HuH-7 (cell line): ENCODE measurements at places on chromosomes 13 and 19.

- DNase-seq, result no peak
Observed at GRCh38 chr19:39846678-39847486, 703 bp upstream of the FBL start.

GRCh38 chr13:28620011-28620830, 38.7 kb upstream of the POMP start:
- DNase-seq, result no peak

- no peak for DNase-seq
Observed at GRCh38 chr13:47114030-47114429, 217.2 kb upstream of the HTR2A start.

DNA sequence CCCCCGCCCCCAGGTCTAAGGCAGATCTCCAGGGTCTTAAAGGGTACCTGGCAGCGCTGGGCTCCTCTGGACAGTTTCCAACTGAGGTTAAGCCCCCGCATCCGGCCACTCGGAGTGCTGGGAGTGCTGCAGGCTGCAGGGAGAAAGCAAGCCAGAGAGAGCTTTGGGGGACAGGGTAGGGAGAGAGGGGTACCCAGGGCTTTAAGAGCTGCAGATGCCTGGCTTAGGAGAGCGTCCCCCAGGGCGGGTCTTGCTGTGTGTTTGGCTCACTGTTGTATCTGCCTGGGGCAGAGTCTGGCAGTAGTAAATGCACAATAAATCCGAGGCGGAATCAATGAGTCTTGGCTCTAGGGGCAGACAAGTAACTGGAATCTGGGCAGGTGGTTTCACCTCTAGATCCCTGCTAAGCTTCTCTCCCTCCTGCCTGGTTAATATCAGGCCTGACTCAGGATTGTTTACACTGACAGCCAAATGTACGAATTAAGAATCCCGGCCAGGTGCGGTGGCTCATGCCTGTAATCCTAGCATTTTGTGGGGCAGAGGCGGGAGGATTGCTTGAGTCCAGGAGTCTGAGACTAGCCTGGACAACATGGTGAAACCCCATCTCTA, 798 bp upstream of the COX6B2 start:
- no peak for DNase-seq

GRCh38 chr19:5179256-5179655, 161.4 kb downstream of the PTPRS start:
- DNase-seq, result no peak

DNA sequence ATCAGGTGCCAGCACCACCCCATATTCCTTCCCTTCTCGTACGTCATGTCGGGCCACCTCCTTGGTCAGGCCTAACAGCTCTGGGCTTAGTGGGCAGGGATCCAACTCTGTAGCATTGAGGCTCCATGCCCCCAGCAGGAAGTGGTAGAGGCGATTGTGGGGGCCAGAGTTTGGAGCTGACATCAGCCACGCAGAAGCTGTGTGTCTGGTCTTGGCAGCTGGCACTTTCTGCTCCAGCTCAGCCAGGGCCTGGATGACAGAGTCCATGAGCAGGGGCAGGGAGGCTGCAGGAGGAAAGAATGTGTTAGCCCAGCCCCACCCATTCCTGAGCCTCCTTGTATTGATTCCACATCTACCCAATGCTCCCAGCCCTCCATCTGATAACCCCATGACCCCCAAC, 3.0 kb downstream of the PGLYRP2 start:
- DNase-seq, result no peak

DNA sequence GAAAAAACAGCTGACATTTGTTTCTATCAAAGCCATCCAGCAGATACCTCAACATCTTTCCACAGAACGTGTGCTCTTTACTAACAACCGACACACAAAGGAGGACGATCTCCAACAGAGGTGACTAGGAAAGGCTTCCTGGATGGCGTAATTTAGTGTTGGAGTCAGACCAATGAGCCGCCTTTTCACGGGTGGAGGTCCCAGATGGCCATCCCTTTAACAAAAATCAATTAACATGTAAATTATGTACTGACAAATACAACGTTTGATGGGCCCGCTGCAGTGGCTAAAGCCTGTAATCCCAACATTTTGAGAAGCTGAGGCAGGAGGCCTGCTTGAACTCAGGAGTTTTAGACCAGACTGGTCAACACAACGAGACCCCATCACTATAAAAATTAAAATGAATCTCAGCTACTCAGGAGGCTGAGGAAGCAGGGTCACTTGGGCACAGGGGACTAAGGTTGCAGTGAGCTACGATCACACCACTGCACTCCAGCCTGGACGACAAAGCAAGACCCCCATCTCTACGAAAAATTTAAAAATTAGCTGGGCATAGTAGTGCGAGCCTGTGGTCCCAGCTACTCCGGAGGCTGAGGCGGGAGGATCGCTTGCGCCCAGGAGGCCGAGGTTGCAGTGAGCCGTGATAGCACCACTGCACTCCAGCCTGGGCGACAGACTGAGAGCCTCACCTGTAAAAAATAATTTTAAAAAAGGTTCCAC, 1.2 kb upstream of the DPY19L3 start:
- no peak for DNase-seq

DNA sequence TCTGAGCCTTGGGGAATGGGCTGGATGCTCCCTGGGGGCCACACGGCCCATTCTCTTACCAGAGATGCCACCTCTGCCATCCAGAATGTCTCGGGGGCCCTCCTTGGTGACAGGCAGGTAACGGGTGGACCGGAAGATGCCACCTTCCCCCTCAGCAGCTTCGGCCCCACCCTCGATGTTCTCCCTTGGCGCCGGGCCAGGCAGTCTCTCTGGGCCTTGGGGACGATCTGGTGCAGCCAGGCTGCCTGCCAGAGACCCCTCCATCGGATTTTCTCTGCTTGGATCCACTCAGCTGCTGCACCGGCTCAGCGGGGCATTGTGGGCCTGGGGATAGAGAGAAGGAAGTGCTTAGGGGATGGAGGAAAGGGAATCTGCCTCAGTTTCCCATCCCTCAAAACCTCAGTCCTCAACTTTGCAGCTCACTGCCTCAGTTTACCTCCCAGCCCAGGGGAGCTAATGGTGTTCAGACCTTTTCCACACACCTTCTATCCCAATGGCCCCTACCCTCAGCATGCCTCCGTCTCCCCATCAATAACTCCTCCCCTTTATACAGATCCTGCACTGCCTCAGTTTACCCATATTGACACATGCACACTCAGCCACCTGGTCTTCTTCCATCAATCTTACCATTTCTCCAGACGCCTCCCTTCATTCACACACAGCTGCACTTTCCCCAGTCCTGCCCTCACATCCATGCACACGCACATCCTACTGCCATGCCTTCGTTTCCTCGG, 1.5 kb downstream of the WIZ start:
- no peak for DNase-seq

DNA sequence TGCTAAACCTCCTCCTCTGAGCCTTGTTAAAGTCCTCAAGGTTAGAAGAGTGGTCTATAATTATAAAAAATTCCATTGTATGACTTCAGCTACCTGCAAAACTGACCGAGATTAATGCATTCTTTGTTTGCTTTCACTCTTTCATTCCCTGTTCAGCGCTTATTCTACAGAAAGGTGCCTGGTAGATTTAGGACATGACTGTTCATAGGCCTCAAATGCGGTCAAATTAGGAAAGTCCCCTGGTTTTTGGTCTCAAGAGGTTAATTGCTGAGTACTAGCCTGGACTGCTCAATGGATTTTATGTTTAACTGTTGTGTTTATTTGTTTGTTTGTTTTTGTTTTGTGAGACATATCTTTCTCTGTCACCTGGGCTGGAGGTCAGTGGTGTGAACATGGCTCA, 35.4 kb downstream of the KL start:
- no peak for DNase-seq

DNA sequence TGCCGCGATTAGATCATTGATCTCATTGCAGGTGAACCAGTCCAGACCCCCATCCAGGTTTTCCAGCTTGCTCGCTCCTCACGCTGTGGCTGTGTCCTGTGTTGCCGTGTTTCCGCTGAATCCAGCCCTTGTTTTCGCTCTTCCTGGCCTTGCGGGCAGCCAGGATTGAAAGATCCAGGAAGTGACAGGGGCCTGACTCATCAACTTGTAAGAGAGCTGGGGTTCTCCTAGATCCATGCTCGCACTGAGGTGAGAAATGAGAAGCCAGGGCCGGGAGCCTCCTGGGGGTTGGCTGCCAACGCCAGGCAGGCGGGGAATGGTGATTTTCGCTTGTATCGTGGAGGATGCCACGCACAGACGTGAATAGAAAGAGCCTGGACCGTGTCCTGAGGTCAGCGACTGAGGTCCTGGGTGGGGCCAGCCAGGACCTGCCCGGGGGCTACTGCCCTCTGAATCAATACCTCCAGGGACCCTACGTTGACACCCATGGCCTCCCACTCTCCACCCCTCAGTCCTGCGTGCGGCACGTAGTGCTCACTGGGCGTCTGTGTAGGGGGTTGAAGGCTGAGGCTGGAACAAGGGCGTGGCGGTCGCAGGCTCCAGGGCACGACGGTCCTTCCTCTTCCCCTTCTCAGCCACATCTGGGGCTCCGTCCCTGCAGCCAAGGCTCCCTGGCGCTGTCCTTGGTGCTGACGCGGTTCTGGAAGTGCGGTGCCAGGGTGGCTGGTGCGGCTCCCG, 7.3 kb upstream of the PTPRH start:
- DNase-seq, result peak; percentile 94

DNA sequence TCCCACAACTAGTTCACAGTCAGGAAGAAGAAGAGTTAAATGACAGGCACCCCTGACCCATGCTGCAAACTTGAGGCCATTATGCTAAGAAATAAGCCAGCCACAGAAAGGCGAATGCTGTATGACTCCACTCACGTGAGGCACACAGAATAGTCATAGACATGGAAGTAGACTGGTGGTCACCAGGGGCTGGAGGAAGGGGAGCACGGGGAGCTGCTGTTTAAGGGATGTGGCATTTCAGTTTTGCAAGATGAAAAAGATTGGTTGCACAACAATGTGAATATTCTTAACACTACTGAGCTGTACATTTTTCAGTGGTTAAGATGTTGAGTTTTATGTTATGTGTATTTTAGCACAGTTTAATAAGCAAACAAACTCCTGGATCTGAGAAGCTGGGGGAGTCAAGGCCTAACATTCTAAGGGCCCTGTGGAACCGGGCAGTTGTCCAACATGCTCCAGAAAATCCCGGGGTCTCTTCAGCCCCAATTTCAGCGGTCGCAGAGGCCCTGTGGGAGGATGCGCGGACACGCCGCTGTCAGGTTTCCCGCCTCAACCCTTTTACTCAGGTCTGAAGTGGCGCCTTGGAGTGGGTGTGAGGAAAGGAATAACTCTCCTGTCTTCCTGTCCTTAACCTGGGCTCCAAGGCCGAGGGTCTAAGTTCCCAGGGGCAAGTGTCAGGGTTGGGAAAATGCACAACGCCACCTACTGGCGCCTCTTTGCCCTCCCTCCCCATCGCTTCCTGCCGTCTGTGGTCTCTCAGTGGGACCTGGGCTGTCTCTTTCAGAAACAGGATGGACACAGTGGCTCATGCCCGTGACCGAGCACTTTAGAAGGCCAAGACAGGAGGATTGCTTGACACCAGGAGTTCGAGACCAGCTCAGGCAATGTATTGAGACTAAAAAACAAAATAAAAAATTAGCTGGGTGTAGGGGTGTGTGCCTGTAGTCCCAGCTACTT, 4.4 kb upstream of the TMEM272 start:
- peak; percentile 59 for DNase-seq

- no peak for DNase-seq
Observed at GRCh38 chr19:4639531-4640246, 373 bp downstream of the TNFAIP8L1 start.

DNA sequence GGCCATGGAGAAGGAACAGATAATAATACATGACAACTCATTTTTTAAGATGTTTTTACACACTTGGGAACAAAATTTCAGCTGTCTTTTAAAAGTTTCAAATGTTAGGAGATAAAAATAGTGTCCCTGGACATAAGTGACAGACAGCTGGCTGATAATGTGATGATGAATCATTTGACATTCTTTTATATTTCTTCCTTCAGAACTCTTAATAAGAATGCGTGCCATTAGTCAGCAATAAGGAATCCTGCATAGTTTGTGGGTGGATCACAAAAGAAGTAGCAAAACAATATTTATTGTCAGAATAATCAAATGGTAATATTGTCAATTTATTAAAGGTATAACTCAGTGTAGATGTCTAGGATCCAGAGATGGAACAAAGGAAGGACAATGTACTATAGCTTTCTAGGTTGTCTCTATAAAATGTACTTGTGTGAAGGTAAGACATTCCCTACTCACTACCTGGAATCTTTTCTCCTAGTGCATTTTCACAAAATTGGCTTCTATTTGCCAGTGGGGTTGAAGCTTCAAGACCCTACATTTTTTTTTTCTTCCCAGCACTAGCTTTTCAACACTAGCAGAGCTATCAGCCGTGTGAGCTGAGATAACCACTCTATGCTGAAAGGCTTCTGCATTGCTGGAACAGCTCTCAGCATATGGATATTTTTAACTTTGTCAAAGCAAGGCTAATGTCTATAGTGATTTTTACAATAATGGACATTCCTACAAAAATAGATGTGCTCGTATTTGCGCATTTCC, 175.6 kb upstream of the SLITRK6 start:
- no peak for DNase-seq
